ENCODE measurements at places on chromosomes 3 and 15.

DNA sequence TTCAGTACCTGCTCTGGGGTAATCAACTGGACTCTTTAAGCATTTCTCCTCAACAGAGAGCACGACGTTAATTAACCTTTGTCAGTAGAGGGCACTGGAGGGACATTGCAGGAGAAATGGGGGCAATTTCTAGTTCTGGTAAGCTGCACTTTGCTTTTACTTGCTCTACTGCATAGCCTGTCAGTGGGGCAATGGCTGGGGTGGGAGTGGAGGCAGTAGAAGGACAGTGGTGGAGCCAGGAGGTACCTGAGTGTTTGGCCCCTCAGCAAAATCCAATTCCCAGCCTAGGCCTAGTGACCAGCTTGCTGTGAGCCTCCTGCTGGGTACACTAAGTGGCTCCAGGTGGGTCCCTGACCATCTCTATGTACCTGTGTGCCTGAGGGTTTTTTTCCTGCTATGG, 18.3 kb upstream of the MED12L start:
- no peak for DNase-seq

DNA sequence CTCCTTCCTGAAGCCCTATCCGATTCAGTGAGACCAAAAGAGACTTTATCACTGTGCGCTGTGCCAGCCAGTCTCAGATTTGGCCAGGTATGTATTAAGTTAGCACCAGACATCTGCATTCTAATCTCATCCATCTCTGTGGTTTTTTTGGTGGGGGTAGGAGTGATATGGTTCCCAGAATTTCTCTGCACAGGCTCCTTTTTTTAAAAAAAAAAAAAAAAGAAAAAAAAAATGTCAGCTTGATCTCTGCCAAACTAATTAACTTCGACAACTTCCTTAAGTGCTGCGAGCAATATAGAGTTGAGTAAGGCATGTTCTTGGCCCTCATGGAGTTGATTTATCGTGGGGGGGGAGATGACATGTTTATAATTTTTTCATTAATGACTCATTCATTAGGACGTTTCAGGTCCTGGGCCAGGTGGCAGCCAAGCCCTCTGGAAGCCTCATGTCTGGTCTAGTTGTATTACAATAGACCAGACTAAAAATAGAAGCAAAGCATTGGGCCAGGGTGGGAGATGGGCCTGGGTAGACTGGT, 12.9 kb downstream of the SLCO3A1 start:
- DNase-seq, result no peak

DNA sequence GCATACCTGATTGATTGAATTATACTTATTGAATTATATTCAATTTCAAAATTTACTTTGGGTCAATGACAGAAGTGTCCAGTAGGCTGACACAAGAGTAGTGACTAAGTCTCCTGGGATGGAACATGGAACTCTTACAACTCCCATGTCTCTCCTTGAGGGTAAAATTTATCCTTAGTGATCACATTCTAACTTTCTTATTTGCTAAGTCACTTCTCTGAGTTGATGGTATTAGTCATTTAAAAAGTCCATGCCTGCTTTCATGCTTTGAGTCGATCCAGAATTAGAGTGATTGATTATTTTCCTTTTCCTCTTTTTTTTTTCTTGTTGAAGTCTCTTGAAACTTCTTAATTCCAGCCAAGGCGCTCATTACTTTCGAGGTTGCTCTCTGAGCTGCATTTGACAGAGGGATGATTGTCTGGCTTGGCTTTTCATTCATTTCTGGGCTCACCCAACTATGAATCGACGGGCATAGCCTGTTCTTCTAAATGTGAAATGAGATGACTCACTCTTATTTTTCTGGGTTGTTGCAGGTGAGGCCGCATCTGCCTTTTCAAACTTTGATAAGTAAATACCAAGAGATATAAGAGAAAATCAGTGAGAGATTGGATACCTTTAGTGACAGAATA, 34.9 kb downstream of the LRRC3B start:
- no peak for DNase-seq

- DNase-seq, result no peak
These were observed 27.8 kb upstream of the ARHGEF3 start for GRCh38 chr3:56829533-56829932.

GRCh38 chr3:76570436-76571057, 469.4 kb upstream of the ROBO2 start:
- DNase-seq, result no peak

DNA sequence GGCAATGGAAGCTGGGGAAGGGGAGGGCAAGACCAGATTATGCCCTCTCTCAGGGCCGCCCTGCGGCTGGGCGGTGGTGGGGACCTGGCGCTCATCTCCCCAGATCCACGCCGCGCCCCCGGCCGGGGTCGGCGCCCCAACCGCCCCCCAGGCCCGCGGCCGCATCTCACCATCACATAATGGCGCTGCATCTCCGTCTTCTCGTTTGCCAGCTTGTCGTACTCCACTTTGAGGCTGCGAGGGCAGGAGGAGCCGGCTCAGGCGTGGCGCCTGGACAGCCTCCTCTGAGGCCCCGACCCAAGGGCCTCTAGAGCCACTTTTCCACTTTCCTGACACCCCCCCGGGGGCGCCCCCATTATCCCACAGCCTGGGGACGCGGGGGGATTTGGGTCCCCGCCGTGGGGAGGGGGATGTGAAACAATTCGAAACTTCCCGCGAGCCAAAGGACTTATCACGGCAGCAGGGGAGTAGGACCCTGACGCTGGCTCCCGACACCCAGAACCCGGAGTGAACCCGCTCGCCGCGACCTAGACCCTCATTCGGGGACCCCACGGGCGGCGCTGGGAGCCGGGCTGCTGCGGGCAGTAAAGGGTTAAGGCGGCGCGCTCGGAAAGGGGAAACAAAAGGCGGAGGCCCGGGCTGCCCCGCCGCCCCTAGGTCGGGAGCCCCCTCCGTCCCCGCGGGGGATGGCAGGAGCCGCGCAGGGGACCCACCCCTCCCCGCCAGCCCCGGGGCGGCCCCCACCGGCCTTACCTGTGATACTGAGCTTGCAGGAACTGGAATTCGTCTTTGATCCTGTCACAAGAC, 2.1 kb downstream of the TLE3 start:
- no peak for DNase-seq

DNA sequence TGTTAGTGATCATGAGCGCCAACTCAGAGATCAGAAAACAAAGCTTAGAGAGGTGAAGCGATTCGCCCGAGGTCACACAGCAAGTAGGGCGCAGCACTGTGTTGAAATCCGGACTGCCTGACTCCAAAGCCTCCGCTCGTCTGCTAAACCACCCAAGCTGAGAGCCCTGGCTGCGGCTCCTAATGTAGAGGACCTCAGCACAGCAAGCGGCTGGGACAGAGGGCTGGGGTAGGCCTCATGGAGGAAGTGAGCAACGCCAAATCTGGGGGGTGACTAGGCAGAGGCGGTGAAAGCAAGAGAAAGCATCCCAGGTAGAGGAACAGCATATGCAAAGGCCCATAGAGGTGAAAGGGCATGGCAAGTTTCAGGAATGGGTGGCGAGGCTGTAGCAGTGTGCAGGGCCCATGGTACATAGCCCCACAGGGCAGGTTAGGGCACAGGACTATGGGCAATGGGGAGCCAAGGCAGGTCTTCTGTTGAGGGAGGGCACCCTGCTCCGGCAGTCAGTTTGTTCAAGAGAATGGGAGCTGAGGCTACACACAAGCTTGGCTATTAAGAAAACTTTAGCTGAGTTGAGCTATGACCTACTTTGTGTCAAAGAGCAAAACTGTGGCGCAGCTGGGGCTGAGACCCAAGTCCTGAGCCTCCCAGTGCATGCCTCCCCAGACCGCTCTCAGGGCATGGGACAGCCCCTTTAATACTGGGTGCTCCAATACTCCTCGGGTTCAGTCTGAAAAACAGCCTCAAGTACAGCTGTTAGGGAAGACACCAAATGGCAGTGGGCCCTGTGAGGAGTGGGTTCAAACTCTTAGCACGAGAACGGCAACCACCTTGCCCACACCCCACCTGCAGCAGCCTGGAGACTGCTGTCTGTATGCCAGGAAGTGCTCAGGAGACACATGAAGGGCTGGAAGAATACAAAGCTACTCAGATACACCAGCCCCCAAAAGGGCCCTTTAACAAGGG, 988 bp upstream of the CFAP92 start:
- no peak for DNase-seq

GRCh38 chr3:148229107-148229506, 468.6 kb upstream of the AGTR1 start:
- no peak for DNase-seq

DNA sequence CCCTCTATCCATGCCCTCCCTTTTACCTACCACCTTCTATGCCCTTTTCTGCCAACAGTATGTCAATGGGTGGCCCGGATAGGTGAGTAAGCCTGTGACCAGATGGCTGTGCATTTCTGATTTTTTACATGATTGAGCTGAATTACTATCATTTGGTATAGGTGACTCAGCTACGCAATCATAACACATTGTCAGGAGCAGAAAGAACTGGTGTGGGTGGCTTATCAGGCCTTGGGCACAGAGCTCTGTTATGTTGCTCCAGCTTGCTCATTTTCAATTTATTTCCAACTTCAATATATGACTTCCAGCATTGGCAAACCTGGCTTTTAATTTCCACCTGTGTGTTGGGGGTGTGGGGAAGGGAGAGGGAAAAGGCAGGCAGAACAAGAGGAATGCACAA, 86.6 kb upstream of the AGBL1 start:
- DNase-seq, result no peak
